ENCODE measurements at places on chromosomes 7 and 10.

DNA sequence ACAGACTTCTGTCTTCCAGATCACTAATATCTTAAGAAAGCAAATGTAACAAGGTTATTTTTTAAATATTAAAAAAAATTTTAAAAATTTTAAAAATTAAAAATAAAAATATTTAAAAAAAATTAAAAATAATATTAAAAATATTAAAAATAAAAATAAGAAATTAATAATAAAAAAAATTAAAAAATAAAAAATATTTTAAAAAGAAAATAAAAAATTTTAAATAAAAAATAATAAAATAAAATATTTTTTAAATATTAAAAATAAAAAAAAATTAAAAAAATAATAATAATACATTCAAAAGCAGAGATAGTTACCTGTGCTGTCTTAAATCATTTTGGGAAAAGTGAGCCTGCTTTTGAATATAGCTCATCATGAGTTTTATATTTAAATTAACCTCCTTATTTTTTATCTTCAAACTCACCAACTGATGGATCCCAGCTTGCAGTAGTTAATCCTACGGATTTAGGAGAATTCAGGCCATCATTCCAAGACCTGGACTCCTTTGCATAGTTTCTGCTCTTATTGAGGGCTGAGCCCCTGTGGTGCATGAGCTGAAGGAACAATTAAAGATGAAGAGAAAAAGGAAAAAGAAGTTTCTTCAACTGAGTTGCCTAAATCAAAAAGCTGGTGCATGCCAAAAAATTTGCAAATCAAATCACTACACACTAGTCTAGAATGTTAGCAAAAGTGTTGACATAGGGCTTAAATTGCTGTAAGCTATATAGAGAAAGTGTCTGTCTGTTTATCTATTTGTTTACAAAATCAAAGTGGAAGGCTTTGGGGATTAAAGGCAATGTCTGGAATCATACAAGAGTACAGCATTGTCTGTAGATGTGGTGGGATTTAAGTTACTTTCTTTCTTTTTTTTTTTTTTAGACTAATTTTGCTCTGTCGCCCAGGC, 50.5 kb upstream of the ZNF438 start:
- no peak for DNase-seq

GRCh38 chr10:76350583-76350982, 919.2 kb downstream of the LRMDA start:
- DNase-seq, result no peak

GRCh38 chr7:134710854-134711624, 64.4 kb downstream of the BPGM start:
- no peak for DNase-seq

GRCh38 chr10:31741473-31741872, 187.2 kb downstream of the ARHGAP12 start:
- DNase-seq, result no peak

DNA sequence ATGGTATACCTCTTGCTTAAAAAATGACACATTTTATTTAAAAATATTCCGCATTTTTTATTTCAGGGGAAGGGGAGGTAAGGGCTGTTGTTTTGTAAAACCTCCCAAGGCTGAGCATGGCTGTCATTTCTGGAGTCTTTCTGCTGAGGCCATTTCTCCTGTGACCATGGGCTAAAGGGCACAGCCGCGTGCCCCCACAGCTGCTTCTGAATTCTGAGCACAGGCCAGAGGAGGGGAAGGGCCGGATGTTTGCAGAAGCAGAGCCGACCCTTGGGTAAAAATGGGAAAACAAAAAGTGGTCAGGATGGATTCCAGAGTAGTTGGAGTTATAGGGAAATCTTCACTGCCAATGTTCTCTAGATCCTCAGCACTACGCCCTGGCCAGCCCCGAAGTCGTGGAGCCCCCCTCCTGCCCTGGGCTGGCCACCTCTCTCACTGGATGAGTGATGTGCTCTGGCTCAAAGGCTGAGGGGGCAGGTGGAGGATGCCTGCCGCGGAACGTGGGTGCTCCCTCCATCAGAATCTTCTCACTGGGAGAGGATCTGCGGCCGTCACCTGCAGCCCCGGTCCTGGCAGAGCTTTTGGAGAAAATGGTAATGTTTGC, 131.3 kb upstream of the ZEB1 start:
- no peak for DNase-seq

GRCh38 chr7:123024989-123025758, 29.7 kb upstream of the TAS2R16 start:
- no peak for DNase-seq
